Activated CD4-positive, alpha-beta T cell treated with anti-CD3 and anti-CD28 coated beads, Interleukin-2, amount 10 ng/mL, durations not matched to agents 7 days and 5 days (primary cell): ENCODE measurements at places on chromosomes 3 and 15.
A peak's percentile ranks its signal among the peaks of the same experiment; 100 is the strongest.

- DNase-seq = no peak
Measured at GRCh38 chr15:35067496-35068347, 17.4 kb downstream of the NANOGP8 start.

- DNase-seq = no peak
Measured at GRCh38 chr15:92421976-92422375, 28.3 kb downstream of the ST8SIA2 start.

DNA sequence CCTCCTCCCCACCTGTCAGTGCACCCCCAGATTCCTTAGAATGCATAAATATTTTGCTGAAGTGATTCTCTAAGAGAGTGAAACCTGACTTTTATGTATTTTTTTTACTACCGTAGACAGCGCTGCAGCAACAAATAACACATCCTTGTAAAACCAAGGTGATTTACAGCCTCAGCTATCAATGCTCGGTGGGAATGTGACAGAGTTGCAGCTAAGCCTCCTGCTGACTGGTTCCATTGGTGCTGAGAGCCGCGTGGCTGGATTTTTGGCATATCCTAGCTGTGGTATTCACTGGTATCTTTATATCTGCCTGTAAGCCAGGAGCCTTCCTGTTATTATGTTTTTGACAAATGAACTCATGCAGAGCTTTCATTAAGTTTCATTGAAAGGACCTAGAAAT is 11.0 kb downstream of the FGD5 start:
- DNase-seq = no peak

GRCh38 chr3:109050591-109051167 is 67.3 kb downstream of the MORC1 start:
- DNase-seq = peak; percentile 30

- no peak for DNase-seq
Measured at GRCh38 chr3:127274200-127274760, 13.6 kb downstream of the PRR20G start.

DNA sequence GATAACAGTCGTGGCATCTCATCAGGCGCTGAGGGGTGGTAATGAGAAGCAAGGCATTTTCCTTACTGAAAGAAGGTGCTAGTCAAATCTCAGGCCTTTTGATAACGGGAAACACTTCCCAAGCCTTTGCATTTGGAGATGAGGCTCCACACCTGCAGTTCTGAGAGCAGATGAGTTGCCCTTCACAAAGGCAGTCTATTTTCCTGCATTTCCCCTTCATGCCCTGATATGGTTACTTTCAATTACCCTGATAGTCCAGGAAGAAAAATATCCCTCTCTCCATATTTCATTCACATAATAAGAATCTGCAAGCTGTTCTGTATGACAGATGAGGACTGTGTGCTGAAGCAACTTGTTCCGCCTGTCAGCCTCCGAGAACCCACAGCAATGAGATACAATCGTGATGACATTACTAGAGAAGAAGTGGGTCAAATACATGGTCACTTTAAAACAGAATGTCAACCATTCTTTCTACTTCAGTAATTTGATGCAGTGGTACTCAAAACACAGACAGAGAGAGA is 25.0 kb downstream of the FHIT start:
- no peak for DNase-seq

DNA sequence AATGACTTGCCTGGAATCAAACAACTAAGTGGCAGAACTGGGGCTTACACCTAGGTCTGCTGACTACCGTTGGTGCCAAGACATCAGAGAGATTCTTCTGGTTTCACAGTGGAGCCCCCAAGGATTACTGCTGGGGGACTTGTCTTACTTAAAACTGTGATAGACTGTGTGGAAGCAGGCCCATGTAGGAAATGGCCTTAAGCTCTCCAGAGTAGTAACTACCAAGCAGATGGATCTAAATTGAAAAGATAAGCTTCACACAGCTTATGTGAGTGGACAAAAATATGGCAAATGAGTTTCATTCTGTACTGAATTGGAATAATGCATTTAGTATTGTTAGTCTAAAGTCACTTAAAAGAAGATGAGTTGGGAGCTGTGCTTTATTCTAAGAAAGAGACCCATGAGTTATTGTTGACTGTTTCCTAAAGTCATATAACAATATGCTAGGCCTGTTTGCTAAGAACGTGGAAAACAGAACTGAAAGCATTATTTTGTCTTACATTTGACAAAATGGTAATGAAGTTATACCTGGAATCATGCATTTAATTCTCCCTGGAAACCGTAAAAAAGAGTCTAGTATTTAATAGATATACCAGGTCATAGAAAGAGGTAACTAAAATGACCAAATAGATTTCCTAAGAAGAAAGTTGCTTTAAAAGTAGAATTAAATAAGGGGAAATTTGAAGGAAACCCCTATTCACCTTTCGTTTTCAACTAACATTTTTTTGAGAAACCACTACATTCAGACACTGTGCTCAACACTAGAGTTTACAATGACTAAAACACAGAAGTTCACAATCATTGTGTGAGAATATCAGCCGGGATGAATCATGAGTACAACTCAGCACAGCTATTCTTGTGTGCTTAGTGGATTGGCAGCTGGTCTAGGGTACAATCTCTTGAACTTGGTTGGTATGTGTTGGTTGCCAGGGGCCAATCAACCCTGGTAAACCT is 13.0 kb upstream of the MAPK6 start:
- DNase-seq = no peak

GRCh38 chr3:78221300-78221699 is 1181.4 kb downstream of the ROBO2 start:
- no peak for DNase-seq

GRCh38 chr3:138678086-138678485 is 69.5 kb downstream of the FAIM start:
- DNase-seq = no peak

GRCh38 chr3:3628676-3629328 is 170.4 kb upstream of the LRRN1 start:
- DNase-seq = no peak
